Calu3 (cell line): ENCODE measurements at places on chromosomes 12 and 14. TPM values are rescaled to one million over a fixed set of nuclear protein-coding genes. Genes with fewer than 3 reads are reported as not detected.

DNA sequence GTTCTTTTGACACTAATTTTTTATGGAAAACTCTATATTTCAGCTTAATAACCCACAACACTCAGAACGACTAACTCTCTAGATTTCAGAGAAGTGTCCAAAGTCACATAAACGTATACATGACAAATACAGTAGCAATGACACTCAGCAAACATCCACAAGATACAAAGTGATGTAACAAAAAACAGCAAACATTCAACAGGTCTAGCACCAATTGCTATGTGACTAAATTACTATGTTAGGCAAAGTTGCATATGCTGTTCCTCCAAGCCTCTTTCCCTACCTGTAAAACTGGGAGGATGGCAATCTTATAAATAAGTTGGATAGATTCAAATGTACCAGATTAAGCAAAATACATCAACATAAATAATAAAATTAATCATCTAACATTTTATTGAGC is 1.7 kb downstream of the RECQL start:
- no peak for DNase-seq
- peaks cover 5% of the 10 kb centered on the region for H3K36me3 ChIP-seq
- no peaks in the 10 kb centered on the region for H3K27me3 ChIP-seq
- no peak overlapping the region for H3K27ac ChIP-seq
- H3K4me3 ChIP-seq: no peak overlapping the region

- no peaks in the 10 kb centered on the region for H3K36me3 ChIP-seq
- no peak for DNase-seq
- peaks cover 8% of the 10 kb centered on the region for H3K4me1 ChIP-seq
Measured at GRCh38 chr12:43238281-43238680, 313.7 kb downstream of the ADAMTS20 start.

DNA sequence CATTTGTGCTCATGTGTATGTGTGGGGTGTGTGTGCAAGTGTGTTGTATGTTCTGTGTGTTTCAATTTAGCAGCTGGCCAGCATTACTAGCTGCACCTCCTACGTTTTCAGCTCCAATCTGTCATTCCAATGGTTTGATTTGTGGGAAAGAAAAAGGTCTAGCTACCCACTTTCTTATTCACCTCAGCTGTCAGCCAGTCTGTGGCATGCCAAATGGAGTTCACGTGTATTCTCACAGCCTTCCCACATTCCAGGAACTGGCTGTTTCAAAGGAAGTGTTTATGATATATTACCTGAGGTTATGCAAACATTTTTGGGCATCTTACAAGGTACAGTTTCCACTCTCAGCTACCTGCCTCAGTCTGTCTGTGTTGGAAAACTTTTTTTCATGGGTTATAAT is 220.2 kb upstream of the CPNE8 start:
- H3K4me3 ChIP-seq: no peak overlapping the region
- H3K36me3 ChIP-seq: no peaks in the 10 kb centered on the region
- no peaks in the 10 kb centered on the region for H3K27me3 ChIP-seq
- DNase-seq: no peak
- no peak overlapping the region for H3K27ac ChIP-seq

GRCh38 chr14:66105815-66106214 is 380.4 kb upstream of the CCDC196 start:
- DNase-seq: no peak
- H3K36me3 ChIP-seq: no peaks in the 10 kb centered on the region
- H3K27me3 ChIP-seq: peaks cover 72% of the 10 kb centered on the region
- no peak overlapping the region for H3K27ac ChIP-seq
- H3K4me1 ChIP-seq: peaks cover 11% of the 10 kb centered on the region

- H3K27ac ChIP-seq: peak overlapping the region; percentile 1
- no peaks in the 10 kb centered on the region for H3K27me3 ChIP-seq
- DNase-seq: no peak
- no peak overlapping the region for H3K4me3 ChIP-seq
- H3K36me3 ChIP-seq: peaks cover 20% of the 10 kb centered on the region
- peaks cover 77% of the 10 kb centered on the region for H3K4me1 ChIP-seq
Measured at GRCh38 chr14:61533513-61534255, 161.6 kb upstream of the HIF1A start.

DNA sequence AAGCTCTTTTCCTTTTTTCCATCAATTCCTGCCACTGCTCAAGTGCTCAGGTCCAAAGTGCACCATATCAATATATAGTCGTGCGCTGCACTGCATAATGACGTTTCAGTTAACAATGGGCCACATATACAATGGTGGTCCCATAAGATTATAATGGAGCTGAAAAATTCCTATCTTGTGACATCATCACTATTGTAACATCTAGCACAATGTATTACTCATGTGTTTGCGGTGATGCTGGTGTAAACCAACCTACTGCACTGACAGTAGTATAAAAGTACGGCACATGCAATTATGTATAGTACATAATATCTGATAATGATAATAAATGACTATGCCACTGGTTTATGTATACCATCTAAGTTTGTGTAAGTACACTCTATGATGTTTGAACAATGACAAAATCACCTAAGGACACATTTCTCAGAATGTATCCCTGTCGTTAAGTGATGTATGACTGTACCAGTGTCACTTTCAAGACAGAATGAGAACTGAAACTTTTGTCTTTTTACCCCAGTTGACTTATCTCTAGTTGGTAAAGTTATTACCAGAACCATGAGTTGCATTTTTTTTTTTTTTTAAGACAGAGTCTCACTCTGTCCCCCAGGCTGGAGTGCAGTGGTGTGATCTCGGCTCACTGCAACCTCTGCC is 53.7 kb upstream of the INSM2 start:
- no peaks in the 10 kb centered on the region for H3K4me1 ChIP-seq
- H3K27me3 ChIP-seq: peaks cover 15% of the 10 kb centered on the region
- no peak for DNase-seq
- no peak overlapping the region for H3K27ac ChIP-seq
- H3K4me3 ChIP-seq: no peak overlapping the region
- no peaks in the 10 kb centered on the region for H3K36me3 ChIP-seq

GRCh38 chr14:104871656-104872468 is 6.8 kb downstream of the CEP170B start:
- no peak for DNase-seq
- no peak overlapping the region for H3K27ac ChIP-seq
- peak overlapping the region; percentile 36 for H3K4me3 ChIP-seq
- H3K27me3 ChIP-seq: no peaks in the 10 kb centered on the region

DNA sequence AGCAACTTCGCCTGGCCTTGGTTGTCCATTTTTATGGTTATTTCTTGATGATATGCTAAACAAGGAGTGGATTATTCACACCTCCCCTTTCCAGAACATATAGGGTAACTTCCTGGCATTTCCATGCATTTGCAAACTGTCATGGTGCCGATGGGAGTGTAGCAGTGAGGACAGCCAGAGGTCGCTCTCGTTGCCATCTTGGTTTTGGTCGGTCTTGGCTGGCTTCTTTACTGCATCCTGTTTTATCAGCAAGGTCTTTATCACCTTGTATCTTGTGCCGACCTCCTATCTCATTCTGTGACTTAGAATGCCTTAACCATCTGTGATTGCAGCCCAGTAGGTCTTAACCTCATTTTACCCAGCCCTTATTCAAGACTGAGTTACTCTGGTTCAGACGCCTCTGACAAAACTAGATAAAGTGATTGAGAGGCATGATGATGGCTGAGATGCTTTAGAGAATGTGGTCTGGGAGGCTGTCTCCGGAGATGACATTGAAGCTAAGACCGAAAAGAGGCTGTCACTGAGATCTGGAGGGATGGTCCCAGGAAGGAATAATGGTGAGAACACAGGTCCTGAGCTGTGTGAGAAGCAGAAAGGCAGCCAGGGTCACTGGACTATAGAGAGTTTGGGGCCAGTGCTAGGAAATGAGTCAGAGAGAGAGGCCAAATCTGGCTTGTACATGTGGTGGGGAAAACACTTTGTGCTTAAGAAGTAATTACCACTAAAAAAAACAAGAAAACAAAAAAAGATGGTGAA is 2.9 kb downstream of the GLT1D1 start:
- no peak overlapping the region for H3K4me3 ChIP-seq
- no peaks in the 10 kb centered on the region for H3K4me1 ChIP-seq
- no peaks in the 10 kb centered on the region for H3K27me3 ChIP-seq
- peaks cover 5% of the 10 kb centered on the region for H3K36me3 ChIP-seq

Gene PLD4
- total RNA-seq: 0.09 and 0.12 TPM in 2 replicates
